ENCODE measurements at places on chromosomes 7 and 10.

DNA sequence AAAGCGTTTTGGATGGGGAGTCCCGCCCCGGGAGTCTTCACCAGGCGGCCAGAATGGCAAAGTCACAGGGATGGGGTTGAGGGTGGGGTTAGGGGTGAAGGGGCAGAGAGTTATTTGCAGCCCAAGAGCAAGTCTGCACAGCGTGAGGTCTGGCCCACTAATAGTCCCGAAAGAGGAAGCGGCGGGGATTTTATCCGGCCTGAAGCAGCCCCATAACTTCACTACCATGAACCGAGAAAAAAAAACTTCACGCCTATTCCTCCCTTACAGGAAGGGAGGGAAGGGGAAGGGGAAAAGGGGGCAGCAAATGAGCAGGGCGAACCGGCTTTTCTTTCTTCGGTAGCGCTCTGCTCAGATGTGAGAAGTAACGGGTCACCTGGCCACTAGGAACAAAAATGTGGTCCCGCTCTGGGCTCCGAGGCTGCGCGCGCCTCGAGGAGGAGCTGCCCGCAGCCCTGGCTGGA lies 712 bp downstream of the ITPRIP start:
- DNase-seq: no peak

GRCh38 chr7:80542398-80542797 lies 30.5 kb upstream of the GNAT3 start:
- DNase-seq: no peak

DNA sequence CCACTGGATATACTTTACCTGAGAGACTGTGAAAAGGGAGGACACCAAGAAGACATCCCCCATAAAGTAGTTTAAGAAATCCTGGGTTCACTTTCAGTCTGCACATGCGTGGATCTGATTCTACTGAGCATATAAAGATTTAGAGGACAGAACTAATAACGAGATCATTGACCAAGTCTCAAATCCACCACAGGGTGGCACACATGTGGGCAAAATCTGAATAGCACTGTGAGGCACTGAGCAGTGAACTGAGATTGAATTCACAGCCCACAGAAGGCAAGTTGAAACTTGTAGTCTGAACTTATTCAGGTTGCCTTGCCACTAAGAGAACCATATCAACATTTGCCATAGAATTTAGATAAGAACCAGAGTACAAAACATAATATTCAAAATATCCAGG lies 818.6 kb downstream of the GRID1 start:
- DNase-seq: no peak

- DNase-seq: no peak
These were observed 1.8 kb downstream of the HOXA10 start for GRCh38 chr7:27172315-27172774.

GRCh38 chr10:124339119-124340032 lies 79.3 kb downstream of the OAT start:
- no peak for DNase-seq

GRCh38 chr7:98469088-98469487 lies 68.2 kb upstream of the BAIAP2L1 start:
- DNase-seq: no peak

DNA sequence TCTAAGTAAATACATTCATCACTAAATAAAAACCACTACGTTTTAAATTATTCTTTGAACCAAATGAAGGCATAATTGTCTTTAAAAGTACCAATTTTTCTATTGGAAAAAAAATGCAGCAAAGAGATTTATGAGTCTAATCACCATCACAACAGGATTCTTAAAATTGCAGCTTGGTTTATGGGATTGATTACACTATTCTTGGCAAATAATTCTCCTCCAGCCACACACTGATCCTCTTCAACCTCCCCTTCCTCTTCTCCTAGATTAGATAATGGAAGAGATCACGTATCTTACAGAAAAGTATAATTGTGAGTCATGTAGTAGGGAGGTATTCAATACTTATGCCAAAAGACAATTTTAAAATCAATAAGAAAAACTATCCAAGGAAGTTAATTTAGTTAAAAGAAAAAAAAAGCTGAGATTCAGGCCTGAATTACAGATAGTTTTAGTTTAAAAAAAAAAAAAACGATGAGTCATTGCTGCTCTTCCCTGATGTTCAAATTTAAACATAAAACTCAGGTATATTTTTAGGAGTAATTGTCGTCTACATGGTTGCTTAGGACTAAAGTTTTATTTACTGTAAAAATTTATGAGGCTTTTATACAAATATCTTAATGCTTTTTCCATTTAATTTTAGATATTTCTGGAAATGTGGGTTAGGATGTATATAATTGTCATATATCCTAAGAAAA lies 133.7 kb upstream of the CDK1 start:
- DNase-seq: no peak

GRCh38 chr10:117547716-117548668 lies 5.4 kb downstream of the EMX2 start:
- DNase-seq: no peak

GRCh38 chr10:126902157-126902556 lies 3.1 kb upstream of the DOCK1 start:
- no peak for DNase-seq

DNA sequence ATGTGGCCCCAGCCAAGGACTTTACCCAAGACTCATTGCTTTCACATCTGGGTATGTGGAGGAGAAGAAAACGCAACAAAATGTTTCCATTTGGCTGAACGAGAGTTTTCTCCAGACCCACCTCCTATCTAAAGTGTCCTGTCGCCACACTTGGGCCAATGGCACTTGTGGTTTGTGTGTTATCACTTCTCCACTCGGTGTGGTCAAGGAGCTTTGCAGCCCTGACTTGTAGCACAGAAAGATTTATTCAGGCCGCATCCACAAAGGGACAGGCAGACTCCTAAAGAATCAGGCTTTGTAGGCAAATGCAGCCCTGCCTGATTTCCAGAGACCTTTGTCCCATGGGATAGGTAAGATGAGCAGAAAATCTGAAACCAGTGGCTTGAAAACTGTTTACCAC lies 12.8 kb upstream of the LRRC4 start:
- DNase-seq: no peak

GRCh38 chr10:86245015-86245394 lies 121.6 kb downstream of the GRID1 start:
- DNase-seq: no peak

DNA sequence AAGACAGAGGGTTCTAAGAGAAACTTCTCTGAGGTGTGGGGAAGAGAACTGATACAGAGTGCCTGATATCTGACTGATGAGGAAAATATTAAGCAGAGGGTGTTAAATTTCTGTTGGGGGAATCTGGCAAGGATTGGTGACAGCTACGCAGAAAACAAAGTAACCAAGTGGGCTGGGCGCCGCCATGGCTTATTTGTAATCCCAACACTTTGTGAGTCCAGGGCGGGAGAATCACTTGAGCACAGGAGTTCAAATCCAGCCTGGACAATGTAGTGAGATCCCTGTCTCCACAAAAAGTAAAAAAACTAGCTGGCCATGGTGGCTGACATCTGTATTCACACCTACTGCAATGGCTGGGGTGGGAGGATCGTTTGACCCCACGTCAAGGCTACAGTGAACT lies 2.1 kb upstream of the C7orf25 start:
- no peak for DNase-seq

- no peak for DNase-seq
These were observed at the start of gene UFSP1 for GRCh38 chr7:100888988-100889750. TSS of gene UFSP1 (minus strand) at chr7:100889715. CDS start at chr7:100889271, 444 bp downstream.

DNA sequence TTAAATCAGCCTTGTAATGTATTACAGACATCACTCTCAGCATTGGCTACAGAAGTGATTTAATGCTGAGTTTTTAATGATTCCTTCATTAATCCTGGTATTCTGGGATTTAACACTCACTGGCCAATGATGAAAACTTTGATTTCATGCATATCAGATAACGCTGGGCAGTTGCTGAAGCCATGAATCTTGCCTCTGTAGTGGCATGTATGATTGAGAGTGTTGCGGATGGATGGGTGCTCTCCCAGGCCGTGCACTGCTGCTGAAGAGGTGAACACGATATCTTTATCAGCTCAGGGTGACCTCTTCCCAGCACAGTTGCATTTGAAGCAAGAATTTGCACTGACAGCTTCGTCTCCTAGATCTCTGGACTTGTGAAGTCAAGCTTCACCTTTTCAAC lies 168.7 kb downstream of the LRRC4 start:
- DNase-seq: no peak

- DNase-seq: no peak
These were observed 9.3 kb downstream of the KCNIP2 start for GRCh38 chr10:101834341-101834740.

GRCh38 chr10:120457431-120458172 lies 575 bp downstream of the PLPP4 start:
- DNase-seq: no peak

GRCh38 chr7:95840953-95841950 lies 68.9 kb downstream of the DYNC1I1 start:
- DNase-seq: no peak

- no peak for DNase-seq
These were observed 133.3 kb downstream of the MPP7 start for GRCh38 chr10:28169525-28169924.

GRCh38 chr10:113060201-113061053 lies 110.4 kb downstream of the TCF7L2 start:
- DNase-seq: no peak

- no peak for DNase-seq
These were observed 39.7 kb downstream of the RNF32 start for GRCh38 chr7:156680281-156680680.

DNA sequence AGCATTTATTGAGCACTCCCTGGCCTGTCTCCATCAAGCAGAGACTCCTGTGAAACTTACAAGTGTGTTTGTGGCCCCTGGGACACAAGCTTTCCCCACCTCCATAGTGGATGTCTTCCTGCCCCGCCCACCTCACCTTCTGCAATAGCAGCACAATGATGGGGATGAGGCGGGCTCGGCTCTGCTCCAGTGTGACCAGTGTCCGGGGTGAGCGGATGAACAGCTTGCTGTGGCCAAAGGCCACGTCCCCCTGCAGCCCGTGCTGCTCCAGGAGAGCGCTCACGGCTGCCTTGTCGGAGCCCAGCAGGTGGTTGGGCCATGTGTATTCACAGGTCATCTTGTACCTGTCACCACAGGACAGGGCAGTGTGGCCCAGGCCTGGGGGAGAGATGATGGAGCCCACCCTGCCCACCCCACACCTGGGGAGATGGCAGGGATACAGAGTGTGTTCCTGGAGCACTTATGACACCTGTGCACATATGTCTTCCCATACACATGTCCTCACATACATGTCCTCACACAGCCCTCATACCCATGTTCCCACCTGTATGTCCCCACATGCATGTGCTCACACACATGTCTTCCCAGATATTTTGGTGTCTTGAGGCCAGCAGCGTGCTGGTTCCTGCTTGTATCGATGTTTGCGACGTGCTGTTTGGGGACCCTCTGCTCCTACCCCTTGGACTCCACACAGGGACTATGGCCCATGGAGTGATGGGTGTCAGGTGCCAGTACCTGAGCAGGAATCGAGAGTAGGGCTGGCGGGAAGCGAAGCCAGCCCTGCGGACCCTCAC lies 12.7 kb downstream of the MYO1G start:
- no peak for DNase-seq

- no peak for DNase-seq
These were observed 11.5 kb upstream of the MALSU1 start for GRCh38 chr7:23287612-23288011.

- DNase-seq: no peak
These were observed 282.9 kb downstream of the PAXIP1 start for GRCh38 chr7:154720016-154720415.

DNA sequence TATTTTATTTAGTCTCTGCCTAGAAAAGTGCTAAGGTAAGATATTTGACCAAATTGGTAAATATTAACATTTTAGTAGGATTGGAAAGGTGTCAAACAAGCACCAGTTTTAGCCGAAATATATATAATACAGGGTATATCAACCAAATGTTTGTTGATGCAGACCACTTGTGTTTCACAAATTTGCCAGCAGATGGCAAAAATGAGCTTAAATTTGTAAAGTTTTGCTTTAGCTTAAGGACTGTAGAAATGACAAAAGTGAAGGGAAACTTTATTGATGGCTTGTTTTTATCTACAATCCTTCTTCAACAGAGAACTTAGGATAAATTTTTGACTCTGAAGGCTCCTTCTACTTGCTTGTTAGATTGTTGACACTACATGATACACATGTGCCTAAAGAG lies 4.8 kb upstream of the POLR1F start:
- peak; percentile 30 for DNase-seq

- DNase-seq: no peak
These were observed 4.4 kb downstream of the FAM170B start for GRCh38 chr10:49129376-49129775.

- DNase-seq: peak; percentile 71
These were observed 31.6 kb downstream of the IKZF1 start for GRCh38 chr7:50335795-50336754.

- no peak for DNase-seq
These were observed 80.8 kb upstream of the PRSS1 start for GRCh38 chr7:142668495-142668894.

GRCh38 chr10:1155791-1156615 lies 99.8 kb downstream of the WDR37 start:
- DNase-seq: no peak

DNA sequence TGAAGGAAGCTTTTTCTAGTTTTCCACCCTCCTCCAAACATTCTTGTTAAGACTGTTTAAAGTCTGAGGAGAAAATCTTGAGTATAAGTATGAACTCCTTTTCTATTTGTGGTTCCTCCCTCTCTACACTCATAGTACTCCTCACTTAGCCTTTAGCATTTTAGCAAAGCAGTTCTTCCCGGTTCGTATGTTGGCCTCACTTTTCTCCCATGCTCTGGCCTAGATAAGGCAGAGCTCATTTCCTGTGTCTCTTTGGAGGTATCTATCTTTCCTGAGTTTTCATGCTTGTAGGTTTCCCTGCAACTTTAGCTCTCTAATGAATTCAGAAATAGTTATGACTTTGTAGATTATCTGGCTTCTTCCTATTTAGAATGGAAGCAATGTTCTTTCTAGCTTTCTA lies 5.9 kb upstream of the OR2F1 start:
- no peak for DNase-seq

DNA sequence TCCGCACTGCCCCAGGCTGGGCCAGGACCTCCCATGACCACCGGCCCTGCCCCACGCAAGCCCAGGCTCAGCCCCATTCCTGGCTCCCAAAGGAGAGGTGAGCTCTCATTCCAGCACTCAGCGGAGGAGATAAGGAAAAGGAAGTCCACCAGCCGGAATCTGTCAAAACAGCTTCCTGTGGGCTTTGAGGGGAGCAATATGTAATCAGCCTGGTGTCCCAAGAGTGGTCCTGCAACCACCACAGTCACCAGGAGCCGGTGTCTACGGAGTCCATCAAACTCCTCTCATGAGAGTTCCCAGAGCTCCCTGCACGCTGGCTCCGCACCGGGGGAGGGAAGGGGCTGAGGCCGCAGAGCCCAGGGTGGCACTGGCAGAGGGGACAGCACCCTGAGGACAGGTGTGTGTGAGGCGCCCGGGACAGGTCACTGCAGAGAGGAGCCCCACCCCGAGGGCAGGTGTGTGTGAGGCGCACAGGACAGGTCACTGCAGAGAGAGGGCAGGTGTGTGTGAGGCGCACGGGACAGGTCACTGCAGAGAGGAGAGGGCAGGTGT lies 57.9 kb downstream of the STK32C start:
- DNase-seq: no peak

- no peak for DNase-seq
These were observed 147.1 kb downstream of the BUB3 start for GRCh38 chr10:123301077-123301857.
